ENCODE measurements at places on chromosomes 13 and 19. TPM values are rescaled to one million over a fixed set of nuclear protein-coding genes. Genes with fewer than 3 reads are reported as not detected.

The CASP14 gene
- not detected for total RNA-seq

The DCAF15 gene
- total RNA-seq, result 69.3 TPM

The FSD1 gene
- total RNA-seq, result 22.0 TPM

The RXFP2 gene
- not detected for total RNA-seq

The PEAK3 gene
- total RNA-seq, result 1.2 TPM

The FCER2 gene
- not detected for total RNA-seq

The ALOX5AP gene
- 212 TPM for total RNA-seq

The CLDND2 gene
- 6.6 TPM for total RNA-seq

The PNMA8C gene
- total RNA-seq, result not detected

The RASAL3 gene
- 220 TPM for total RNA-seq

The KIR2DL1 gene
- total RNA-seq, result not detected

Data from T-helper 1 cell treated with Interleukin-12 subunit alpha and Interleukin-12 subunit beta and Interleukin-4 antibody, amounts not matched to agents 30 ng/mL and 1 ng/mL, for 36 hours (primary cell).